ENCODE measurements at places on chromosomes 11 and 22. TPM values are rescaled to one million over a fixed set of nuclear protein-coding genes. Genes with fewer than 3 reads are reported as not detected.

ATP5MG gene
- 253 TPM for total RNA-seq

TMPRSS13 gene
- 0.50 TPM for total RNA-seq

CABP4 gene
- not detected for total RNA-seq

MISFA gene
- 2.8 TPM for total RNA-seq

TRPM5 gene
- total RNA-seq, result not detected

ASCL2 gene
- 0.35 TPM for total RNA-seq

ST14 gene
- 22.9 TPM for total RNA-seq

OR2AT4 gene
- total RNA-seq, result not detected

CCDC117 gene
- 41.4 TPM for total RNA-seq

CD6 gene
- not detected for total RNA-seq

JHY gene
- 0.79 TPM for total RNA-seq

RASSF10 gene
- total RNA-seq, result 2.9 TPM

DRICH1 gene
- total RNA-seq, result not detected

APOL5 gene
- total RNA-seq, result not detected

ZBTB3 gene
- 39.7 TPM for total RNA-seq

IFITM1 gene
- total RNA-seq, result 500 TPM

ACRV1 gene
- not detected for total RNA-seq

LRRC75B gene
- 18.1 TPM for total RNA-seq

OR51S1 gene
- total RNA-seq, result not detected

STK33 gene
- 19.5 TPM for total RNA-seq

FIBIN gene
- not detected for total RNA-seq

LGR4 gene
- total RNA-seq, result 99.2 TPM

MGAT3 gene
- 5.0 TPM for total RNA-seq

GNAZ gene
- 5.0 TPM for total RNA-seq

SPDYC gene
- total RNA-seq, result 0.44 TPM

HTR3B gene
- total RNA-seq, result not detected

ANO3 gene
- total RNA-seq, result not detected

LGALS1 gene
- total RNA-seq, result 33.6 TPM

ACTN3 gene
- total RNA-seq, result 45.7 TPM

ANO9 gene
- 12.3 TPM for total RNA-seq

FADS1 gene
- total RNA-seq, result 125 TPM

OR52H1 gene
- total RNA-seq, result not detected

TCF20 gene
- total RNA-seq, result 75.6 TPM

FAT3 gene
- 19.1 TPM for total RNA-seq

SNX32 gene
- total RNA-seq, result 1.2 TPM

PATE2 gene
- total RNA-seq, result 0.44 TPM

PRR5L gene
- 4.1 TPM for total RNA-seq

METTL15 gene
- total RNA-seq, result 9.9 TPM

DGCR6 gene
- total RNA-seq, result 2.2 TPM

OR51I1 gene
- not detected for total RNA-seq

UBQLN3 gene
- not detected for total RNA-seq

SEZ6L gene
- total RNA-seq, result 0.13 TPM

KLHDC7B gene
- not detected for total RNA-seq

VPREB3 gene
- total RNA-seq, result 0.50 TPM

RAB38 gene
- 18.7 TPM for total RNA-seq

MS4A6A gene
- total RNA-seq, result not detected

MRGPRX3 gene
- not detected for total RNA-seq

DGKZ gene
- total RNA-seq, result 68.9 TPM

MS4A12 gene
- total RNA-seq, result not detected

OR4A16 gene
- not detected for total RNA-seq

WNT11 gene
- not detected for total RNA-seq

OR52I2 gene
- not detected for total RNA-seq

PGA4 gene
- not detected for total RNA-seq

ZNF215 gene
- total RNA-seq, result 18.2 TPM

CASP5 gene
- not detected for total RNA-seq

SMTN gene
- total RNA-seq, result 21.1 TPM

EMSY gene
- total RNA-seq, result 26.5 TPM
